ENCODE measurements at places on chromosomes 7 and 10.

DNA sequence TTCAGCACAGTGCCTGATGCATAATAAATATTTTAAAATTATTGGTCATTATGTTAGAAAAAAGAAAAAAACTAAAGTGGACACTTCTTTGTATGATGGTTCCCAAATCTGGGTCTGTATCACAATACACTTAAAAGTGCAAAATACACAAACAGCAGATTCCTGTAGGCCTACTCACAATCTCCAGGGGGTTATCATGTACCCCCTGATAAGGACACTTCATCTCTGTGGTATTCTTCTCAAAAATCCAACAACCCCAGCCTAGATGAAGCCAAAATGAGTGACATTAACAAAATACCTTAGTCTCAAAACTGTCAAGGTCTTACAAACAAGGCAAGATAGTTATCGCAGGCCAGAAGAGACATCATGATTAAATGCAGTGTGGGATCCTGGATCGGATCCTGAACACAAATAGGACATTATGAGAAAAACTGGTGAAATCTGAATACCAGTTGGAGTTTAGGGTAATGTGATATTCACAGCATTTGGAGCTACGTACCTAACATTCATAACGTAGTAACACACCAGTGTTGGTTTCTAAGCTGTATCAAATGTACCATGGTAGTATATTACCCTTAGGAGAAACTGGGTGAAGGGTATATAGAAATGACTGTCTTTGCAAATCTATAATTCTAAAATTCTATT, 45.2 kb downstream of the NSUN6 start:
- no peak for DNase-seq

DNA sequence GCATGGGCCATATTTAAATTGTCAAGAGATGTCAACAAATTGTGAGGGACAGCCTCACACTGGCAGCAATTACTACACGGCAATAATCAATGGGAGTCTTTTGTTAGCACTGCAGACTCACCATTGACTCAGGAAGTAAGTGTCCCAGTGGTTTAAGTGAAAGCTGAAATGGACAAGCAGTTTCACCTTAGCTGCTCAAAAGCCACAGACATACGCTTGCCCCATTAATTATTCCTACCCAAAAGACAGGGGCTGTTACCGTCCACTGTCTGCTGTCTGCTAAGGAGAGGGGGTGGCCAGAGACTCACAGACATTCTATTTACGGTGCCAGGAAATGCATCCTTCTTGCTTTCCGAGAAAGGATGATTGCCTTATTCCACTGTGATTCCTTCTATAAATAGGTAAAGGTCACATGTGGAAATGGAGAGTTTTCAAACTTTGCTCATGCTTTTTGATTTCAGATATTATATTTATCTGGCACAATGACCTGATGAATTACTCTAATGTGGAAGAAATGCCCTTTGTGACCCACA, 309.7 kb upstream of the NFE2L3 start:
- no peak for DNase-seq

DNA sequence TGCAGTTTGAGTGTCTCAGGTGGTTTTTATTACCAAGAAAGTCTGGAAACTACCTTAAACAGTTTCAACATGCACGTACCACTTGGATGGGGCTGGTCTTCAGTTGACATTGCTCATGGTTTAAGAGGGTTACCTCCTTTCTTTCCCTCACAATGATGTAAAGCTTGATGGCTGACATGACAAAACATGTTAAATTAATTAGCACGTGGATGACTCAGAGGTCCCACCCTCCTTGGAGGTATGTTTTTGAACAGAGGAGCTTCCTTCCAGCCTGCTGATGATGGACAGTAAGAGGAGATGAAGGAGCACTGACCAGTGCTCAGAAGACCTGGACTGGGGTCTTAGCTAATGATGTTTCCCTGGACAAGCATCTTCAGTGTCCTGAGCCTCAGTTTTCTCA, 322.3 kb upstream of the PODXL start:
- no peak for DNase-seq

- DNase-seq, result no peak
Measured at GRCh38 chr10:1872151-1872726, 134.9 kb upstream of the ADARB2 start.

- no peak for DNase-seq
Measured at GRCh38 chr10:79247373-79248137, 99.7 kb upstream of the PPIF start.

GRCh38 chr10:25294032-25294926, 119.5 kb downstream of the GPR158 start:
- peak; percentile 5 for DNase-seq

DNA sequence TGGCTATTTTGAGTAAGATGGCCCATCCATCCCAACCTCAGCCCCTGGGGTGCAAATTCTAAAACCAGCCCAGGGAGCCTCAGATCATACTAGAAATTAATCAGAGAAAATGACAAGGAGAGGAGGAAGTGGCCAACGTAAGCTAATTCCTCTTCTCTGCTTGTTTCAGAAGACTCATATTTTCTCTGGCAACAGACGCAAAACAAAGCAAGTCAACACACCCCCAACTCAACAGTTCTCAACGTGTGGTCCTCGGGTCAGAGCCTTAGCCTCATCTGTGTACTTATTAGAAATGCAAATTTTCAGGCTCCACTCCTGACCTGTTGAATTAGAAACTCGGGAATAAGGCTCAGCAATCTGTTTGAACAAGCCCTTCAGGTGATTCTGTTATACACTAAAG, 413.9 kb upstream of the AUTS2 start:
- DNase-seq, result peak; percentile 52

- no peak for DNase-seq
Measured at GRCh38 chr7:6628045-6628444, 9.1 kb upstream of the ZNF316 start.

GRCh38 chr10:36256948-36257356, 614.9 kb upstream of the FZD8 start:
- DNase-seq, result peak; percentile 68

DNA sequence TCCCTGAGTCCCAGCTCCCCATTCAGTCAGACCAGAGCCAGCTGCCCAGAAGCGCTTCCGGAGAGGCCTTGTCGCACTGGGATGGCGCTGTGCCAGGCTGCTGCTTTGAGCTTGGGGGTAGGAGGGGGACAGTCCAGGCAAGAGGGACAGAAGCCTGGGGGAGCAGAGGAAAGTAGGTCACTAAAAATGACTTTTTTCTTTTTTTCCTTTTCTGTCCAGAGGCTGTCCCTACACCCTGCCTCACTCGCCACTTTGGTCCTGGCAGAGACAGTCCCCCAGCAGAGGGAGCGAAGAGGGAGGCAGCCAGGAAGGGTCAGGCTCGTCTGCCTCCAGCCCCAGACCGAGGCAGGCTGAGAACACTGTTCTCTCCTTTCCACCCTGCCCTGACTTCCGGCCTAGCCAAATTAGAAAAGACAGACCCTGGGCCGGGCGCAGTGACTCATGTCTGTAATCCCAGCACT, 15.8 kb upstream of the TRIM8 start:
- peak; percentile 82 for DNase-seq

- peak; percentile 58 for DNase-seq
Measured at GRCh38 chr7:3234851-3235250, 66.2 kb upstream of the SDK1 start.

GRCh38 chr10:24442234-24442633, 233.3 kb downstream of the KIAA1217 start:
- DNase-seq, result no peak

- peak; percentile 14 for DNase-seq
Measured at GRCh38 chr7:142300689-142301088, 42.8 kb upstream of the PRSS58 start.

DNA sequence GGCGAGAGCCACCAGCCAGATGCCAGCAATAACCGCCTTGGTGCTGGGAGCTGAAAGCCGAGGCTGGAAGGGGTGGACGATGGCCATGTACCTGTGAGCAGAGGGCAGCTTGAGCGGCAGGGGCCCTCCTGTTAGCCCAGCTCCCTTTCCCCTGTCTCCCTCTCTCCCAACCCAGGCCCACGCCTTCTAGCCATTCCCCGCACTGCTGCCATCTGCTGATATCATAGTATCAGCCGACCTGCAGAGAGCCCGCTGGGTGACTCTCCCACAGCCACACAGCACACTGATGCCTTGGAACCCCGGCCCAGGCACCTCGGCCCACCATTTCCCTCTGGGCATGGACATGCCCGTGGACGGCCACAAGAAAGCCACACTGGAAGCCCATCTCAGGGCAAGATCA, 1.7 kb downstream of the TACR2 start:
- DNase-seq, result no peak

- no peak for DNase-seq
Measured at GRCh38 chr10:58672845-58673244, 160.2 kb downstream of the BICC1 start.

GRCh38 chr7:149690688-149691446, 82.5 kb downstream of the ZNF467 start:
- peak; percentile 49 for DNase-seq

- no peak for DNase-seq
Measured at GRCh38 chr7:142180426-142180825, 68.9 kb downstream of the MGAM2 start.

DNA sequence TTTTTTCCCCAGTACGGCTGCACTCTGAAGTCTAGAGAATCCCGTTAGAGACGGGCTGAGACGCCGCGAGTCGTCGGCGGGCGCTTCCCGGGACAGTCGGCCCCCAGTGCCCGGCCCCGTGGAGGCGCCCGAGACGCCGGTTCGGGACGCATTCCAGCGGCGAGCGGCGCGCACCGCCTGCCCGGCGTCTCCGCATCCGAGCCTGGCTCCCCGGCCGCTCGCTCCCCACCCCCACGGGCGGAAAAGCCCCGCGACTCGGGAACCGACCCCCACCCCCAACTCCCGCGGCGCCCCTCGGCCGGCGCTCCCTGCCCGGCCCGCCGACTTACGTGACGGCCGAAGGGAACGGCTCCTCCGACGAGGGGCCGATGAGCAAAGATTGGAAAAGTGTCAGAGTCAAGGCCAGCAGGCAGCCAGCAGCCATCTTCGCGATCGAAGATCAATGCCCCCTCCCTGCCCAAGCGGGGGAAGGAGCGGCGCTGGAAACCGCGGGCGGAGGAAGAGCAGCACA, 486 bp downstream of the CACNA2D1 start:
- no peak for DNase-seq

DNA sequence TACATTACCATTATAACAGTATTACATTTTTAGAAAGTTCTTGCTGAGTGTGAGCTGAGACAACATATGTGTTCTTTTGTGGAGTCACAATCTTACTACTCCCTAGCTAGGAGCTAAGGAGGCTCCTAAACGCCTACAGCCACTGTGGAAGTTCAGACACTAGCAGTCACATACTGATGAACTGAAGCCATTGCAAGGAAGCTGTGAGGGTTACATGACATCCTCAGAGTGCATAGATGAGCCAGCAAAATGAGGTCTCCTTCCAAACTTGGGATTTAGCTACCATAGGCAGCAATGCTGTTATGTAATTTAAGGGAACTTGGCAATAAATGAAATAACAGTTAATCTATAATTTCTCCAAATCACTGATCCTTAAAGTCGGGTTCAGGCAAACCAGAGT, 10.8 kb upstream of the ST7 start:
- DNase-seq, result no peak

DNA sequence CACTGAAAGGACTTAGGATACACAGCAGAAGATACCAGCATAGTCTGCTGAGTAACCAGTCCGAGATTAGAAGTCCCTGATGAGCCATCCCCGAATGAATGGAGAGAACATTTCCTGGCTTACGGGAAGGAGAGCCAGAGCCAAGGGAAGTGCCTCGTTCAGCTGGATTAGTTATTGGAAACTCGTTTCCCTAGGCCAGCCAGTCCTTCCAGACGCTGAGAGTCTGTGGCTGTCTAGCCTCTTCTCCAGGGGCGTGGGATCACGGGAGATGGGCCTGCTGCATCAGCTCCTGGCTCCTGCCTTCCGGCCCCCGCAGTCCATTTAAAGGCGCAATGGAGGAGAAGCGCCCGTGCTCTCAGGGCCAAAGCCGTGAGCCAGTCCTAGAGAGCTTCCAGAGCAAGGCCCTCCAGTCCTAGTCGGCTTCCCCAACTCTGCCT, 712.8 kb downstream of the PARD3 start:
- DNase-seq, result peak; percentile 2

GRCh38 chr7:38068461-38068860, 109.6 kb upstream of the STARD3NL start:
- DNase-seq, result no peak

GRCh38 chr7:154931906-154932305, 71.0 kb downstream of the PAXIP1 start:
- DNase-seq, result peak; percentile 6

- peak; percentile 1 for DNase-seq
Measured at GRCh38 chr10:11298116-11298515, 280.4 kb downstream of the CELF2 start.

DNA sequence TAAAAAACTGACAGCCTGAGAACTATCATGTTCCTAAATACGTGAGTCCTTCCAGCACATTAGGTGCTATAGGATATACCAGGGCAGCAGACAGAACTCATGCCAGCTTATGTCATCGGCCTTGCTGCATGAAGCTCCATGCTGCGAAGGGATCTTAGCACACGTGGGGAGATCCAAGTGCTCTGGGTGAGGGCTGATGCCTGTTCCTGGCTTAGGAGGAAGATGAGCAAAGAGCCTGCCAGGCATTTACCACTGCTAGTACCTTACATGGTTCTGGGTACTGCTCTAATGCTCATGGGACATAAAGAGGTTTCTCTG, 43.2 kb downstream of the SVIL start:
- DNase-seq, result no peak

GRCh38 chr10:64635906-64636305, 1114.7 kb downstream of the REEP3 start:
- no peak for DNase-seq

DNA sequence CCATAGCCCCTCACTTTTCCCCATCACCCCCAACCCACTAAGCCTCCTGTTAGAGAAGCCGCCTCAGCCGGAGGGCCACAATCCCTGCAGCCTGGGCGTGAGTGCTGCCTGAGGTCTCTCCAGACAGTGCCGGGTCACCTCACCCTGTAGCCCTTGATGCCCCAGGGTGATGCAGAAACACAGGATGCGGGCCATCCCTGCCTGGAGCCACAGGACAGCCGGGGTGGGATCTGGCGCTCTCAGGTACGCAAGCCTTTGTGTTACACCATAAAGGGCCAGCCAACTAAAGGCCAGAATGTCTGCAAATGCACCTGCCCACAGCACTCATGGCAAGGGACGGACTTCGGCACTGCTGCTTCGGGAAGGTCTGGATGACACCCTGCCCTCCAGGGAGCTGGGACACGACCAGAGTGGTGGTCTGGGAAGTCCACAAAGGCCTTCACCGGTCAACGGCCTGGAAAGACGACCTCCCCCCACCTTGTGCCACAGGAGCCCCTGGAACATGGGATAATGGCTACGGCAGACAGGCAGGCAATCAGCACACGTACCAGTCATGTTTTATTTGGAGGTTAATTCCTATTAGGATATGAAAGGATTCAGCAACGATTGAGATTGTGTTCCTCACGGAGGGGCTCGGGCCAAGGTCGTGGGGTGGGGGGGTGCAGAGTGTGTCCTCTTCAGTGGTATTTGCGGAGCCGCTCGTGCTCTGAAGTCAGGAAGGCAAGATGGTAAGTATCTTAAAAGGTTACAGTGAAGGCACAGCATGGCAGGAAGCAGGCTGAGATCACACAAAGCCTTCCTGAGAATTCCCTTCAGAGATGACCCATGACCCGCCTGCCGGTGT, 8.1 kb downstream of the ATP5MF start:
- no peak for DNase-seq

All from M059J (cell line).